ENCODE measurements at places on chromosomes 12 and 14.

GRCh38 chr12:51752234-51752889 lies 96.2 kb downstream of the FIGNL2 start:
- peak; percentile 80 for DNase-seq

DNA sequence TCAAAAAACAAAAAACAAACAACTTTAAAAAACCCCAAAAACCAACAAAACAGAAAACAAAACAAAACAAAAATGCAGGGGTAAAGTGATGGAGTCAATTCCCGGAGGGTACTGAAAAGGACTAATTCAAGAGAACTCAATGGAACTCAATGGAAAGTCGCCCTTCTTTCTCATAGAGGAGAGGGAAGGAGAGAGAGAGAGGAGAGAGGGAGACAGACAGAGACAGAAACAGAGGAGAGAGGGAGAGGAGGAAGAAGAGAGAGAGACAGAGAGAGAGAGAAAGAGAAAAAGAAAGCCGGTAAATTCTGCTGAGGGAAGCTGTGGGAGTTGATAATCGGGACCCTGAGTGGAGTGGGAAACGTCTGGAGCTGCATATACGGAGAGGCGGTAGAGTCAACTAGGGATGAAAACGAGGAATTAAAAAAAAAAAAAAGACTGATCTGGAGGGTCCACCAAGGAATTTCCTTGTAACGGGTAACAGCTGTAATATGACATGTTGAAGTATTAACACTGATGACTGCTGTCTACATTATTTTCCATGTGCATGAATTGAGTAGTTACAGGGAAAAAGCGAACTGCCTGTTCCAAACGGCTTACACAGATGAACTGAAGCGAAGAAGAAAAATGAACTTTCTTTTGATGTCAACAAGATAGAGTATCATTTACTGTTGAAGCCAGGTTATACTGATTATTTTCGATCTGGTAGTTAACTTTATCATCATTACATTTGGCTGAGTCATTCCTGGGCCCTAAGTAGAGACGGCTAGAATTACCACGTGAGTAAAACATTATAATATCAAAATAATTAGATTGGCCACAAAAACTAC lies 934 bp upstream of the ZC2HC1C start:
- DNase-seq, result no peak

DNA sequence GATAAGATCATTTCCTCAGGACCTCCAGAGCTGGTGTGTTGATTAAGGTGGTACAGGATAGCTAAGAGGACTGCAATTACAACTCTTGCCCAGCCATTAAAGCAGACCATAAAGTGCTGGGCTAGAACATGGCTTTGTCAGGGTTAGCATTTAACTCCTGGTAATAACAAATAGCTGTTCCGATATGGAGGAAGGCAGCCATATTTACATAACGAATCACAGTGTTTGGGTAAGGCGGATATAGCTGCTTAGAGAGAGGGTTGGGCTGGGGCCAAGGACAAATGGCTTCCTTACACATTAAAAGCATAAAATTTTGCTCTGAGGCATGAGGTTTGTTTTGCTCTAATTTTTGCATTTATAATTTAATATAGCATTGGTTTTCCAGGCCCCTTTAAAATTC lies 297.7 kb upstream of the DDHD1 start:
- DNase-seq, result no peak

DNA sequence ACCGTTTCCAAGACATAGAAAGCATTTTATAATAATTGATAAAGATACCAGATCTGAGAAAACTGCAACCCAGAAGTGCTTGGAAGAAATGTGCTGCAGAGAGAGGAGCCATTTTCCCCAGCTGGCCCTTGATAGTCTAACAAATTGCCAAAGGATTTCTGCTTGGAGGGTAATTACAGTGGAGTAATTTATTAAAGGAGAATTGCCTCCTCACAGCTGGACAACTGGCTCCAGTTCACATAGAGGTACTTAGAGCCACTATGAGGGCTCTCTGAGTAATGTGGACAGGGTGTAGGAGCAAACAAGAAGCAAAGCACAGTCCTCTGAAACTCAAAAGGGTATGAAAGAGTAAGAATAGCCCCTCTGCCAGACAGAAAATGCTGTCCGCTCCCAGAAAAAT lies 335.6 kb downstream of the SYT1 start:
- DNase-seq, result no peak

DNA sequence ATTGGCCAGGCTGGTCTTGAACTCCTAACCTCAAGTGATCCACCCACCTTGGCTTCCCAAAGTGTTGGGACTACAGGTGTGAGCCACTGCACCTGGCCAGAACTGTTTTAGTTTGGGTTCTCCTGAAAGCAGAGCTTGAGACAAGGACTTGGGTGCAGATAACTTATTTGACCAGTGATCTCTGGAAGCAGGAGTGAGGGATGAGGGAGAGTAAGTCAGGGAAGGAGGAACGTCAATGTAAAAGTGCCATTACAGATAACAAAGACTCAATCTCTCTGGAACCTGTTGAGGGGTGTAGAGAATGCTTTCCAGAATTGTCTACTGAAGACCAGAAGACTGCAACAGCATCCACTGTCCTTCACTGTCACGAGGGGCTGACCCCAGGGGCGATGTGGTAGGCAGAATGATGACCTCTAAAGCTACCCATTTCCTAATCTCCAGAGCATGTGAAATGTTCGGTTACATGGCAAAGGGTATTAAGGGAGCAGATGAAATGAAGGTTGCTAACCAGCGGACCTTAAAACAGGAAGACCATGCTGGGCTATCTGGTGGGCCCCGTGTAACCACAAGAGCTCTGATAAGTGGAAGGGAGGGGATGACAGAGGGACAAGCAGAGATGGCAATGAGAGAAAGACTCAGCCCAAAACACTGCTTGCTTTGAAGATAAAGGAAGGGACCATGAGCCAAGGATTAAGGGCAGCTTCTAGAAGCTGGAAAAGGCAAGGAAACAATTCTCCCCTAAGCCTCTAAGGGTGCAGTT lies 207.8 kb downstream of the RBM19 start:
- DNase-seq, result no peak

GRCh38 chr14:102200690-102201352 lies 61.1 kb downstream of the WDR20 start:
- no peak for DNase-seq

GRCh38 chr14:95198320-95198719 lies 41.0 kb upstream of the DICER1 start:
- DNase-seq, result no peak

DNA sequence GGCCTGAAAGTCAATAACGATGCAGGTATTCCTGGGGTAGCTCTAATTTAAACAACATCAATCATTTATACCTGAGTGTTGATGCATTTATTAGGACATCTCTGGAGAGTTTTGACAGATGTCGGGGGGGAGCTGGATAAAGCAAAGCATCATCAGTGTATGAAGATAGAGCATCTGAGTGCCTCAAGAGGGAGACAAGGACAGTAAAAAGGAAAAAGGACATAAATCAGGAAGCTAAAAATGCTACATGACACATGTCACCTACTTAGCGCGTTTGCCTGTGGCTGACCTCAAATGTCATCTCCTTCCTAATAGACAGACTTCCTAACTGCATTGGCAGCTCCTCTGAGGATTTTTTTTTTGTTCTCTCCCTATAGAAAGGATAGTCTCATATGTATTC lies 259.5 kb upstream of the PKP2 start:
- no peak for DNase-seq

- DNase-seq, result no peak
These were observed 32.6 kb upstream of the ANO6 start for GRCh38 chr12:45183246-45183645.

DNA sequence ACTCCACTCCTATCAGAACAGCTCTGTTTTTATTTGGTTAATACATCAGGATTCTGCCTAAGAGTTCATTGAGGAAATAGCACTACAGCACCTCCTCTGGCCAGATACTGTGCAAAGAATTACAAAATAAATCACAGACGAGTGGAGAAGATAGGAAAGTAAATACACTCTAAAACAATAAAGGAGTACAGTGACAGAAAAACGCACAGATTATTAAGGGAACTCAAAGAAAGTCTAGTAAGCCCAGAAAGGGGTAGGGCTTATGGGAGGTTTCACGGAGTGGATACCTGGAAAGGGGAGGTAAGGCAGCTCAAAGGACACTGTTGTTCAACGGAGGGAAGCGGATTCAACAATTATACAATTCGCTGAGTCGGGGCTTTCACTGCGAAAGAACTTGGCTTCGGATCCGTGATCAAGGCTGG lies 5.5 kb downstream of the OR10AD1 start:
- DNase-seq, result peak; percentile 56

- DNase-seq, result no peak
These were observed 639.9 kb downstream of the DIO2 start for GRCh38 chr14:79571366-79571765.

DNA sequence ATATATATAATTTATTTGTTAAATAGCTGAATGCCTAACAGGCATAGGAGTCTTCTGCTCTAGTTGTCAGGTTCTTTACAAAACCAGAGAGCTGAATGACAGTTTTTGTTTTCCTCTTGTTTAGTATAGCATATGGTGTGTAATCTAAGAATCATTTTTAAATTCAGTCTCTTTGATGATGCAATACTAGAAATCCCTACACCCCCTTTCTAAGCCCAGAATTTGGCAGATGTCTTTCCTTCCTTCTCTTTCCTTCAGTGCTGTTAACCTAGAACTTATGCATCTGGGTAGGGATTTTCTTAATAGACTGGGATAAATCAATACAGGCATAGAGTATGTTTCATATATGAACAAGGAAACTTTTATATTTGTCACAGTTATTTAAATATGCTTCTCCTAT lies 198.1 kb downstream of the KCNH5 start:
- DNase-seq, result no peak

DNA sequence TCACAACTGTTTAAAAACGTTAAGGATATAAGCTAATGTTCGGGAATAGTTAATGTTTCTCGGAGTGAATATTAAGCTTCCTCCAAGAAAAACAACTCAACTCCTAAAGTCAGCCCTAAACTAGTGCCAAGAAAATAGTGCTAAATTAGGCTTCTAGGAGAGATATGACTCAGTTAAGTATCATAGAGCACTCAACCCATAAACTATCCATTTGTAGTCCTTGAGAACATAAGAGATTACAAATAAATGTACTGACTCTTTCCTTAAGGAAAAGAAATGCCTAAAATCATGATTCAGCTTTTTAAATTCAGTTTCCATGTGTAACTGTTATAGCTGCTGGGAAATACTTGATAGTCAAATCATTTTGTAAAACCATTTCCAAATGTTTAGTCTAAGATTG lies 117.1 kb downstream of the HMGA2 start:
- DNase-seq, result no peak

- no peak for DNase-seq
These were observed 3.7 kb upstream of the DENND5B start for GRCh38 chr12:31594681-31595080.

GRCh38 chr12:93176610-93177126 lies 201.1 kb upstream of the NUDT4 start:
- DNase-seq, result no peak

DNA sequence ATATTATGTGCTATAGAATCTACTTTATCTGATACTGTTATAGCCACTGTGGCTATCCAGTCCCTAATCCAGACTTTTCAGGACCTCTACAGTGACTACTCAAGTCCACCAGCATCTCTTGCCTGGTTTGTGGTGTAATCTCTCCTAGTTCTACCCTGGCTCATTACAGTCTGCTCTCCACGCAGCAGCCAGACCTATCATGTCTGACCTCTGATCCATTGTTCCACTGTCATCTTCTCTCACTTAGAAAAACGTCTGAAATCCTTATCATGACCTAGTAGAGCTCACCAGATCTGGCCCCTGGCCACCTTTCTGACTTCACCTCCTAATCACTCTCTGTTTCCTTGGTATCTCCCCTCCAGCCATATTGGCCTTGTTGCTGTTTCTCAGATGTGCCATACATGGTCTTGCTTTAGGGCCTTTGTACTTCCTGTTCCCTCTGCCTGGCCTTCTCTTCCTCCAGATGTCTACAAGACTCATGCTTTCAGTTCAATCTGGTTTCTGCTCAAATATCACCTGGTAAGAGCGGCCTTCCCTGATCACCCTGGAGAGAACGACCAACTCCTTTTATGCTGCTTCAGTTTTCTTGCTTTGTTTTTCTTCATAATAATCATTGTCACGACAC lies 475.5 kb downstream of the AACS start:
- DNase-seq, result no peak

DNA sequence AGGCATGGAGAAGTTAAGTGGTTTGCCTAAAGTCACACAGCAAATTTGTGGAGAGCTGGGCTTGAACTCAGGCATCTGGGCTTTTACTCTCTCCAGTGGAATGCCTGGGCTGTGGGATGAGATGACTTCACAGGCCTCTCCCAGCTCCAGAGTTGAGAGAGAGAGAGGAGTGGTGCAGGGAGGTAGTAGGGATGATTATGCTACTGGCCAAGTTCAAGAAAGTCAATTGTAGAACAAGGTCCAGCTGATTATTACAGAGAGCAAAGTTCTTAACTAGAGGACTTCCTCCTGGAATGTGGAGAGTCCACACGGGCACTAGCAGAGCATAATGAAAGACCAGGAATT lies 769 bp upstream of the EMP1 start:
- DNase-seq, result no peak

DNA sequence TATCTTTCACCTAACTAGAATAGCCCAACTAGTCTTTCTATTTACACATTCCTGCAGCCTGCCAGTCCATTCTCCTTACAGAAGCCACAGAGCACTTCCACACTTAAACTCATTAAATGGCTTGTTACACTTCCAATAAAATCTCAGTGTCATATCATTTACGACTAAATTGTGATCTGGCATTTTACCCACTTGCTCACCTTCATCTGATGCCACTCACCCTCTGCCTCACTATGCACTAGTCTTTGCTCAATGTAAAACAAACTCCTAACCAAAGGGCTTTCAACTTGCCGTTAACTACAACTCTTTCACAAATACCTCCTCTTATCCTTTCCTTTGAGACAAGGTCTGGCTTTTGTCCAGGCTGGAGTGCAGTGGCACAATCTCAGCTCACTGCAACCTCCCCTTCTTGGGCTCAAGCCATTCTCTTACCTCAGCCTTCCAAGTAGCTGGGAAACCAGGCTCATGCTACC lies 24.1 kb downstream of the YAF2 start:
- DNase-seq, result peak; percentile 49

DNA sequence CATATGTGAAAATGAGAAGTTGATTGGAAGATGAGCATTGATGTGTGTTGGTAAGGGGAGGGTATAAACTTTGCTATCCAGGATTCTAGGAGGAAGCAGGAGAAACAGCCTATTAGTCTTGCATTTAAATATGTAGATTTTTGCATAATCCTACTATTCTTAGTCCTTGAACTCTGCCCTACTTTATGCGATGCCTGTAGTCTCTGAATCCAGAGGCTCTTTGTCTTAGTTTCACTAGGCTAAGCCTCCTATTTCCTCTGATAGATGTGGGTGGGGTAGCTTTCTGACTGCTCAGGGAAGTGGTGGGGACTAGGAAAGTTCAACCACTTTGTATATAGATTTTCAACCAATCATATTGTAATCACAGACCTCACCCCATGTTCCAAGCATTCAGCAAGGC lies 49.5 kb upstream of the KCNC2 start:
- DNase-seq, result no peak

- no peak for DNase-seq
These were observed 669 bp downstream of the FANCM start for GRCh38 chr14:45136399-45136798.

DNA sequence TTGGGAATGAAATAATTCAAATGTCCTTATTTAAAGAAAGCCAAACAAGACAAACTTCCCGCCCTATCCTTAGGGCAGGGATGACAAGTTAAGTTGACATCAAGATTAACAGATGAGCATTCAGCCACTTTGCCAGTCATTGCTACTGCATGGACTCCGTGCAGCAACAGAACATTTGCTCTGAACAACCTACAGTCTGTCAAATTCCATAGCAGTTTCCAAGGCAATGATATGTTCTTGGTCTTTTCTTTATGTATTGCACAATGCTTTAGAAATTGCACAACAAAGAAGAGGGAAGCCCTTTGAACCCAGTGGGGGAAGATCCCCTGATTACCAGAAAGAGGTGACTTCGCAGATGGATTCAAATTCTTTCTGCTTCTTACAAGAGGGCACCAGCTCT lies 269.8 kb downstream of the BCAT1 start:
- peak; percentile 28 for DNase-seq

Measured in left lung (tissue), 14 donors.